ENCODE measurements at places on chromosomes 1 and 21.

DNA sequence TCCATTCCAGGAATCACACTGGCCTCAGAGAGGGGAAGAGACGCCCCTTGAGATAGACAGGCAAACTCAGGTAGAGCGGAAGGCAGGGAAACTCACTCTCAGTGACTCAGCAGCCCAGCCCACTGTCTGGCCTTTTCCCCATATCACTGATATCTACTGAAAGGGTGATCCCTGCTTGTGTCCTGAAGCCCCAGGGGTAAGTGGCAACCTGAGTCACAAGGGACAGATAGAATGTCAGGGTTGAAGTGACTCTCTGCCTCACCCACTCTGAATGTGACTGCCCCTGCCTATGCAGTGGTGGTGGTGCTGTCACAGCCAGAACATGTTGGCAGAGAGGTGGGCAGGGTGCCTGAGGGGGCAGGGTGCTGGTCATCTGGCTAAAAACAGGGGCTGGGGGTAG is 157.5 kb upstream of the FGGY start:
- peak; percentile 28 for DNase-seq

DNA sequence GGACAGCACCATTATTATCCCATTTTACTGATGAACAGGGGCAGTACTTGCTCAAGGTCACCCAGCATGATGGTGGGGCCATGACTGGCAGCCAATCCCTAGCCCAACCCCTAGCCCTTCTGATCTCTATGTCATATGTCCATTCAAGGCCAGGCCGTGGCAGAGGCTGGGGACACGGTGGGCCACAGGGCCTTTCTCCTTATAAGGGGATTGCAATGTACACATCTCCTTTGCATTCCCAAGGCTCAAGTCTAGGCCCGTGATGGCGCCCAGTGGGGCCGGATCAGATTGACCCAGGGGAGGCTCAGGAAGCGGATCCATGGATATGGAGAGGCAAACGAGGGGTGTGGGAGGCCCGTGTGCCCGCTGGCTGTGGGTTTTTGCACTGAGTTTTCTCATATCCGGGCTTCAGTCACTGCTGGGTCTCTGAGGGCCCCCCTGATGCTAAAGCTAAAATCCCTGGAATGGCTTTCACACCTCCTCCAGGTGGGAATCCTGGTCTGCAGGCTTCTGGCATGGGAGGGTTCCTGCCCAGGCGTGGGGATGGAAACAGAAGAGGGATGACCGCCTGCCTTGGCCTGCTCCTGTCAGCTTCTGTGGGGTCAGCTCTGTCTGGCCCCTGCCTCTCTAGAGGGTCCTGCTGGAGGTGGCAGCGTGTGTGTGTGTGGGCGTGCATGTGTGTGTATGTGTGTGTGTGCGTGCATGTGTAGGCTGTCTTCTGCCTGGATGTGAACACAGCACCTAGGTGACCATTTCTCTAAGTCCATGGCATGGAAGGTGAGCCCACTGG is 2.1 kb downstream of the MYOM3 start:
- no peak for DNase-seq

DNA sequence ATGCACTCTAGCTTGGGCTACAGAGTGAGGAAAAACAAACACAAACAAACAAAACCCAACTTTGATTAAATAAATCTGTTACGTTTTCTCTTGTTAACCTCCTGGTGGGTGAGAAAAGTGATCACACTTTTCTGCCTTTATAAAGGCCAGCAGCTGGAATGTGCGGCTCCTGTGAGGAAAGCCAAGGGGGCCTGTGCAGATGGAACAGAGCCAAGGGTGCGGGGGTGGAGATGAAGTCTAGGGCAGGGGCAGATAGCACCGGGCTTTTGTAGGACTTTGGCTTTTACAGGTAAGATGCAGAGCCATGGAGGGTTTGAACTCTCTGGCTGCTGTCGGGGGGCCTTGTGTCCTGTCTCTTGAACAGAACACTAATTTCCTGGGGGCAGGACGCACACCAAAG is 40.7 kb upstream of the GPR37L1 start:
- no peak for DNase-seq

DNA sequence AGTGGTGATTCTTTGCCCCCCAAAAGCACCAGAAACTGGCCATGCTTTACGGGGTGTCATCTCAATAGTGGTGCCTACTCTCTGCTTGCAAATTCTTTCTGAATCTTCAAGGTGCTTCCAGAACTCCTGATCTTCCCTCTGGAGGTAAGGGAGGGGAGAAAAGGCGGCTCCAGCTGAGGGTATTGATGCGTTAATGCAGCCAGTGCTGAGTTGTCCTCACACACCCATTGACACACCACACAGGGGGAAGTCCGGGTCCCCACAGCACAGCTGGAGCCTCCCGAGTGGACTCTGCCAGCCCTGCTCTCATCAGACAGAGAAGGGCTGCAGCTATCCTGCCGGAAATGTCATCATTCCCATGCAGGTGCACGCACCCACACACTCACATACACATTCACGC is 1.2 kb downstream of the VSIG8 start:
- DNase-seq, result no peak

All from inflammatory macrophage treated with lipopolysaccharide for 4 hours (primary cell).